ENCODE measurements at places on chromosomes 1 and 21. TPM values are rescaled to one million over a fixed set of nuclear protein-coding genes. Genes with fewer than 3 reads are reported as not detected.

- H3K27me3 ChIP-seq, result no peaks in the 10 kb centered on the region
- H3K27ac ChIP-seq, result no peak overlapping the region
- no peak for DNase-seq
- H3K36me3 ChIP-seq, result no peaks in the 10 kb centered on the region
- no peaks in the 10 kb centered on the region for H3K4me1 ChIP-seq
- H3K4me3 ChIP-seq, result no peak overlapping the region
Observed at GRCh38 chr1:111213412-111213811, 13.0 kb upstream of the DENND2D start.

The HMGN1 gene
- 375 TPM for total RNA-seq

DNA sequence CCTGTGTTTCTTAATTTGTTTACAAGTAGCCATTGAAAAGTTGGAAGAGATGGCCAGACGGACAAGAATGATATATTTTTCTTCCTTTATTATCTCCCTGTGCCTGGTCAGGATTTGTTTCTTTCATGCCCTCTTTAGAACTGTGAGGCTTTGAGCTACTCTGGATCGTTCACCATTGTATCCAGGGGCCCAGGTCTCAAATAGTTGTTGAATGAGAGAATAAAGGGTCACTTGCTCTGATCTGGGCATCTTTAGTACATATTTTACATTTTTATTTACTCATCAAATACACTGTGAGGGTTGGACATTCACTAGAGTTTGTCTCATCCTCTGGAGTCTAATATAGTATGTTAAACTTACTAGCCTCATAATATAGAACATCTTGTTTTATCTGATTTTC is 48.7 kb downstream of the IVNS1ABP start:
- H3K27me3 ChIP-seq, result no peaks in the 10 kb centered on the region
- H3K4me3 ChIP-seq, result no peak overlapping the region
- H3K4me1 ChIP-seq, result no peaks in the 10 kb centered on the region
- no peak overlapping the region for H3K27ac ChIP-seq

The IFI44 gene
- total RNA-seq, result 37.5 TPM

GRCh38 chr1:116286541-116286971 is 86.5 kb upstream of the ATP1A1 start:
- H3K27me3 ChIP-seq, result no peaks in the 10 kb centered on the region
- no peaks in the 10 kb centered on the region for H3K4me1 ChIP-seq
- no peaks in the 10 kb centered on the region for H3K36me3 ChIP-seq
- no peak overlapping the region for H3K4me3 ChIP-seq
- DNase-seq, result no peak
